ENCODE measurements at places on chromosomes 7 and 10. TPM values are rescaled to one million over a fixed set of nuclear protein-coding genes. Genes with fewer than 3 reads are reported as not detected.

The FMC1 gene
- total RNA-seq: 32.6 TPM

DNA sequence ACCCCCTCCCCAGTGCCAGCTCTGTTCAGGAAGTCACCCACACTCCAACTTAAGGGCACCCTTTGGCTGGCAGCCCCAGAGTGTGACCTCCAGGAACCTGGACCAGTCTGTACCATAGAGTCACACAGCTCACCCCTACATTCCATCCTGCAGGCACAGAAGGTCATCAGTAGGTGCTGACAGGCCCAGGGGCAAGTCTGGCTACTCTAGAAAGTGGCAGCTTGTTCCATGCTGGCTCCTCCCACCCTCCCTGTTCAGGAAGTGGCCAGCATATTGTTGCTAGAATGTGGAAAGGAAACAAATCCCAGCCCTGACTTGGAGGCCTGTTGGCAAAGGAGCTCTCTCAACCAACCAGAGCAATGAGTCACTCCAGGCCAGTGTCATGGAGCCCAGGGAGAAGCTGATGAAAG, 3.2 kb upstream of the NCOA4 start:
- DNase-seq: no peak

GRCh38 chr7:135514856-135515255, 5.0 kb upstream of the CNOT4 start:
- no peak for DNase-seq

DNA sequence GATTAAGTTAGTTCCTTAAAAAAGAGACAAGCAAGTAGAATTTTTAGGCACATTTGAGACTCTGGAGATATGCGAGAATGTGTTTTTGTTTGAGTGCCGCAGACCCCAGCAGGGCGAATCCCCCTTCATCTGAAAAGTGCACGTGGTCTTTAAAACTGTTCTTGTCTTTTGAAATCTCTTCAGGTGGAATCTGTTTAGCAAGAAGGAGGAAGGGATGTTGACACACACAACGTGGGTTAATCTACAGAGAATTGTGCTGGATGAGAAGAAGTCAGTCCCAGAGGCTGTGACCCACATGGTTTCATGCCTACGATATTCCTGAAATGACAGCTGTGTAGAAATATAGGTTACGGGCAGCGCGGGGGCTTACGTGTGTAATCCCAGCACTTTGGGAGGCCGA, 27.1 kb upstream of the ZFAND2A start:
- no peak for DNase-seq

DNA sequence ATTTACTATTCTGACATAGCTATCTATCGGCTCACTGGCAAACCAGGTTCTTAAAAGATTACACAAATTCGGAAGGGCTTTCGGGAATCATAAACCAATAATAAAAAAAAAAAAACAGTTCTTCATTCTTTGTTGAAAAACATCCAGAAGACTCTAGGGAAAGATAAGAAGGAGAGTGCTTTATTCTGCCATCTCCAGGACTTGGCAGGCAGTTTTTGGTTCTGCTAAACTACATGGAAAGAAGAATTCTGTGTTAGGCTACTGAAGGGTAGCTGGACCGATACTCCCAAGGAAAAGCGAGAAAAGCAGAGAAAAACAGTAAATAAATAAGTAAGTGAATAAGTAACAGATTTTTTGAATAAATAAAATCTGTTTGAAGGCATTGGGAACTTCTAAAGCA, 423.5 kb upstream of the KLF6 start:
- no peak for DNase-seq

GRCh38 chr10:34254596-34254995, 560.5 kb downstream of the PARD3 start:
- DNase-seq: no peak

The TES gene
- total RNA-seq: 5.7 TPM

DNA sequence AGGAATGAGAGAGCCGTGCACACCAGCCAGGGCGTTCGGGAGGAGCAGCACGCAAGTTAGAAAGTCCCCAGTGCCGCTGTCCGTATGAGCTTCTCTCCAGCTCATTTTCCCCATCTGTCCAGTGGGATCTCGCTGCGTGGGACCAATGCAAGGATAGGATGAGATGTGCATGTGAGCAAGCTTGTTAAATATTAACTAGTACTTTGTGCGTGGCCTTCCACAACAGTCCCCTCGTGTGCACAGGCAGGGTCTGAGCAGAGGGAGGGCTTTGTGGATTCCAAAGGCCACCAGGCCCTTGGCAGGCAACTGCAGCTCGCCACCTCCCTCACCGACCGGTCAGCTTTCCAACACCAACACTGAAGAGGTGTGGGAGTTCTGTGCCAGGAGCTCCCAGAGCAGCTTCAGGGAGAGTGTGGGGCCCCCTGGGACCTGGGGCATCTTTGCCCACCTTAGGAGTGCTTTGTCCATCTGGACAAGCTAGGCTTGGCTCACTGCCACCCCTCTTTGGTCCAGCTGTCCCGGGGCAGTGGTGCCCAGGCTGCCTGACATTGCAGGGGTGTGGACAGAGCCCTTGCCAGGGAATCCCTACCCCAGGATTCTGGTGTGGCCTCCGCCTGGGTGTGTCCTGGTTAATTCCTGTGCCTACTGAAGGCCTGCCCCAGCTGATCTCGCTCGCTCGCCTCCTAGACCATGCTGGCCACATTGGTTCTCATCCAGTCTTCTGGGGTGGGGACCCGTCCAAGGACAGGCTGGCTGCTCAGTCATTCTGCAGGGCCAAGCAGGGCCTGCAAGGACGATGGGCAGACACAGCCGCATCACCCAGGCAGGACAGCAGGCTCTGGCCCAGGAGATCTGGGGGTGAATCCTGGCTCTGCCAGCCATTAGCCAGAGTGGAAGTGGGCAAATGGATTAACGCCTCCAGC, 5.3 kb downstream of the FAM20C start:
- no peak for DNase-seq

DNA sequence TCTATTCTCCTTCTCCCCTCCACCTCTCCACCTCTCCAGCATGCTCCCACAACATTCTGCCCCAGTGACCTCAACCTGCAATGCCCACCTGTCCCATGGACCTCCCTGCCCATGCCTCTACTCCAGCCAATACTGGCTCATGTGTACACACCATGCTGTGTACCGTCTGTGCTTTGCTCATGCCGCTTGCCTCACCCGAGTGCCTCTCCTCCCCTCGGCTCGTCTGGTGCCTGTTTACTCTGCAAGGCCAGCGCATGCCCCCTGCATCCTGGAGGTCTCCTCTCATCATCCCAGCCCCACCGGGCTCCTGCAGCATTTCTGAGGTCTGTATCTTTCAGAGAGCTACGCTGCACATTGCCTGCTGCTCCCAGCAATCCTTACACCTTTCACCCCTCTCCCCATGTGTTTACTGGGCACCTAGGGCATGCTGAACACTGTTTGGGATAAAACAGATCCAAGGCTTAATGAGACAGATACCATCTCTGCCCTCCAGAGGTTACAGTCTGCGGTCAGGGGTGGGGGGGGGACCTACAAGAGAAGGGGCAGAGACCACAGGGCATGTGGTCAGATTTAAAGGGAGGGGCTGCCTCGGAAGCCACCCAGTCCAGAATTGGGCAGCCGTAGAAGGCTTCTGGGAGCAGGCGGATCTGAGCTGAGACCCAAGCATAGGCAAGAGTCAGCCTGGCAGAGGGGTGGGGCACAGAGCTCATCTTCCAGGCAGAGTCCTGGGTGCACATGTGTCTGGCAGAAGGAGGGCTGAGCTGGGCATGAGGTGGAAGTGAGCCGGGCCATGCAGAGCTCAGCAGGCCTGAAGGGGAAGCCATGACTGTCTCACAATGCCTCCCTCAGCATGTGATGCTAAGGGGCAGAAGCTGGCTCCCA, 29.6 kb upstream of the PSAP start:
- peak; percentile 31 for DNase-seq

The ERVW-1 gene
- 0.10 TPM for total RNA-seq

GRCh38 chr10:35011771-35012191, 78.4 kb downstream of the CUL2 start:
- DNase-seq: no peak

- DNase-seq: no peak
These were observed 228.0 kb upstream of the C7orf33 start for GRCh38 chr7:148362541-148362940.

The LBX1 gene
- total RNA-seq: 10.7 TPM

- no peak for DNase-seq
These were observed 27.1 kb upstream of the ZNF107 start for GRCh38 chr7:64638822-64639221.

The AKR1C4 gene
- not detected for total RNA-seq

- DNase-seq: no peak
These were observed 113.9 kb upstream of the STK17A start for GRCh38 chr7:43469051-43469450.

DNA sequence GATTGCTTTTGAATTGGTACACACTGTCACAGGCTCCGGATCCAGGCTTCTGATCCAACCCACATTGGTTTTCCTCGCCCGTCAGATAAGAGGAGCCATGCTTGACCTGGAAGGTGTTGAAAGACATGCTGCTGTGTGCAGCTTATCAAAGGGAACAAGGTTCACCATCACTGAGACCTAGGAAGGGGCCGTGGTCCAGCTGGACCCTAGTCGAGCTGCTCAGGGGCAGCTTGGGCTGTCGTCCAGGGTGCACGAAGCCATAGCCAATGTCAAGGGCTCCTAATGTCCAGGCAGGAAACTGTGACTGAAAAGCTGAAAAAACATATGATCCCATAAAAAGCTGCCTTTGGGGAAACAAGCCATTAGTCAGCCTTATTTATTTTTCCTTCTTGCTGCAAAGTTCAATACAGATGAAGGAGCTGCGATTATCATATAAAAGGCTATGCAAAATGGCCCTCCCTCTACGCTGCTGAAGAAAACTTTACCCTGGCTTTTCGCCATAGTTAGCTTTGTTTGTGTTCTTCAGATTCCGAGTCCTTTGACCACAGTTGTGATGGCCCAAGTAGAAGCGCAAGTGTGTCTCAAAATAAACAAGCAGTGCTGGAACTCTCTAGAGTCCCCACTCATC, 118.0 kb downstream of the CREB5 start:
- DNase-seq: peak; percentile 24
